ENCODE measurements at places on chromosomes 16 and 17. TPM values are rescaled to one million over a fixed set of nuclear protein-coding genes. Genes with fewer than 3 reads are reported as not detected.

GRCh38 chr16:29757950-29758466, 12.2 kb upstream of the C16orf54 start:
- H3K27ac ChIP-seq: no peak overlapping the region
- H3K4me3 ChIP-seq: no peak overlapping the region
- H3K36me3 ChIP-seq: no peaks in the 10 kb centered on the region
- H3K27me3 ChIP-seq: no peaks in the 10 kb centered on the region
- DNase-seq: no peak

- no peaks in the 10 kb centered on the region for H3K36me3 ChIP-seq
- H3K27me3 ChIP-seq: no peaks in the 10 kb centered on the region
- H3K27ac ChIP-seq: no peak overlapping the region
- peak overlapping the region; percentile 50 for H3K4me3 ChIP-seq
- DNase-seq: peak; percentile 31
These were observed 3.1 kb upstream of the GSE1 start for GRCh38 chr16:85610059-85610445.

- H3K27me3 ChIP-seq: no peaks in the 10 kb centered on the region
- no peak overlapping the region for H3K4me3 ChIP-seq
- DNase-seq: no peak
- H3K36me3 ChIP-seq: no peaks in the 10 kb centered on the region
These were observed 8.0 kb upstream of the LGALS9 start for GRCh38 chr17:27622986-27623385.

- H3K27me3 ChIP-seq: no peaks in the 10 kb centered on the region
- no peak for DNase-seq
- no peak overlapping the region for H3K27ac ChIP-seq
- no peaks in the 10 kb centered on the region for H3K4me1 ChIP-seq
- no peak overlapping the region for H3K4me3 ChIP-seq
- peaks cover 39% of the 10 kb centered on the region for H3K36me3 ChIP-seq
These were observed 8.2 kb downstream of the POLR2C start for GRCh38 chr16:57470711-57471110.

DNA sequence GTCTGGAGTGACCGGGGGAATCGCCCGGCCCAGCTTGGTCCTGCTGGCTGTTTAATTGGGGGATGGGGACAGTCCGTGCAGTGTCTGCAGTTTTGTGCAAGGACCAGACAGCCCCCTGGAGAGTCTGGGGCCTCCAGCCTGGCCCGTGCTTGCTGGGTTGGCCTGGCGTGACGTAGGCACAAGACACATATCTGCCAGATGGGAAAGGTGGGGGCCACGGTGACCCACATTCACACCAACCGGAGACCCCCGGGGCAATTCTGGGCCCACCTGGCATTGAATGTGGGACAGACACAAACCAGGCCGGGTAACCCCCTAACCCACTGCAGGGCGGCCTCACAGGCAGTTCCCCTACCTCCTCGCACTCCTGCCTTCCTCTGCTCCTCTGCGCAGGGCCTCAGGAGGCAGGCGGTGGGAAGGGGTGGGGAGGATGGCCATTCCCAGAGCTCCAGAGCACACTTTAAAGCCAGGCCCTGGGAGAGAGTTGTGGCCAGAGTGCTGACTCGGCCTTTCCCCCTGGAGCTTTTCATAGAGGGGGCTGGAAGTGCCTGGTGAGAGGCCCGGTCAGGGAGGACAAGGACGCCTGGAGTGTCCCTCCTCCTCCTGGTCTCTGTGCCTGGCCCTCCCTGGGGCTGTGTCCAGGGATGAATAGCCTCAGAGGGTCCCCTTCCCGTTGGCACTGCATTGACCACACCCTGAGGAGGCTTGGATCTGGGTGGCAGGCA, 1.5 kb downstream of the MRC2 start:
- peak overlapping the region; percentile 88 for H3K4me3 ChIP-seq
- no peaks in the 10 kb centered on the region for H3K36me3 ChIP-seq
- no peak for DNase-seq
- H3K27me3 ChIP-seq: no peaks in the 10 kb centered on the region
- H3K27ac ChIP-seq: no peak overlapping the region

- H3K4me3 ChIP-seq: no peak overlapping the region
- no peak for DNase-seq
- H3K27me3 ChIP-seq: no peaks in the 10 kb centered on the region
- H3K27ac ChIP-seq: no peak overlapping the region
These were observed 2.0 kb downstream of the CCDC102A start for GRCh38 chr16:57534337-57534880.

DNA sequence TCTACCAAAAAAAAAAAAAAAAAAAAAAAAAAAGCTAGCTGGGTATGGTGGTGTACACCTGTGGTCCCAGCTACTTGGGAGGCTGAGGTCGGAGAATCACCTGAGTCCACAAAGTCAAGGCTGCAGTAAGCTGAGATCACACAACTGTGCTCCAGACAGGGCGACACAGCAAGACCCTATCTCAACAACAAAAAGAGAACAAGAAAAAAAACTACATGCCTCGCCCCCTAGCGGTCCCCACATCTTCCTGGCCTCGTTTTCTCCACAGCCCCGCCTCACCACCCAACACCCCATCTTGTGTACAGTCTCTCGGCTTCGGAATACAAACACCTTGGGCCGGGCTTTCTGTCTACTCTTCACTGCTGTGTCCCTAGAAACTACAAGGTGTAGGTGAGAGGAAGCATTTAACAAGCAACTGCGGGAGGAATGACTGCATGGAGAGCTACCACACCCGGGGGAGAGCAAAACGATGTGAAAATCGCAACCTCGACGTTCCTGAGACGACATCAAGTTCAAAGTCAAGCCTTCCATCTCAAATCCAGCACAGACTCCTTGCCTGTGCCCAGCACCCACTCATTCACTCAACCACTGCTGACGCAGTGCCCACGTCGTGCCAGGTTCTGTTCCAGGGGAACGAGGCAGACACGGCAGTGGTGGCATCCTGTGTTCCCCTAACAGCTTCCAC, 9.0 kb downstream of the NTAN1 start:
- no peak overlapping the region for H3K27ac ChIP-seq
- H3K4me3 ChIP-seq: no peak overlapping the region
- H3K36me3 ChIP-seq: no peaks in the 10 kb centered on the region
- H3K27me3 ChIP-seq: no peaks in the 10 kb centered on the region
- no peak for DNase-seq
- H3K4me1 ChIP-seq: no peaks in the 10 kb centered on the region

DNA sequence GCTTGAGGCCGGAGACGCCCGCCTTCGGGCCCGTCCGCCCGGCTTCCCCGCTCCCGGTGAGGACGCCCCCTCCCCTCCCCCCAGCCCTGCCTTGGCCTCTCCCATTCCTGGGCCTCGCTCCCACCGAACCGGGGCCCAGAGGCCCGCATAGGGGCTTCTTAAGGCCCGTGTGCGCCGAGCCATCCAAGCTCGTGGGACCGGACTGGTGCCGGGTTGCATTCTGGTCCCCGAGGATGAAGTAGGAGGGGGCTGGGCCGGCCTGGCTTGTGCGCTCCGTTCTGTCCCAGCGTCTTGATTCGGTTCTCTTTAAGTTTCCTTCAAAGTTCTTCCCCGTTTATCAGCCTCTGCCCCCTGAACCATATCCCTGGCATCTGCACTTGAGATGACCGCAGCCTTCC, 488 bp downstream of the SENP3 start:
- H3K27ac ChIP-seq: peak overlapping the region; percentile 46
- peak overlapping the region; percentile 95 for H3K4me3 ChIP-seq
- DNase-seq: no peak
- peaks cover 14% of the 10 kb centered on the region for H3K36me3 ChIP-seq
- peaks cover 37% of the 10 kb centered on the region for H3K4me1 ChIP-seq

- H3K36me3 ChIP-seq: no peaks in the 10 kb centered on the region
- no peak within 1 kb of the TSS for H3K4me3 ChIP-seq
- H3K27me3 ChIP-seq: no peaks in the 10 kb centered on the region
- no peak within 1 kb of the TSS for H3K27ac ChIP-seq
- H3K4me1 ChIP-seq: no peaks in the 10 kb centered on the region
- DNase-seq: no peak
These were observed at the start of gene IGFALS for GRCh38 chr16:1793578-1794220. Gene IGFALS, minus strand, starts transcription at chr16:1793705. Its CDS starts 53 bp downstream, at chr16:1793652.

GRCh38 chr17:73641826-73642600, 2.2 kb downstream of the SDK2 start:
- no peak for DNase-seq
- no peaks in the 10 kb centered on the region for H3K4me1 ChIP-seq
- H3K4me3 ChIP-seq: no peak overlapping the region
- no peaks in the 10 kb centered on the region for H3K36me3 ChIP-seq

DNA sequence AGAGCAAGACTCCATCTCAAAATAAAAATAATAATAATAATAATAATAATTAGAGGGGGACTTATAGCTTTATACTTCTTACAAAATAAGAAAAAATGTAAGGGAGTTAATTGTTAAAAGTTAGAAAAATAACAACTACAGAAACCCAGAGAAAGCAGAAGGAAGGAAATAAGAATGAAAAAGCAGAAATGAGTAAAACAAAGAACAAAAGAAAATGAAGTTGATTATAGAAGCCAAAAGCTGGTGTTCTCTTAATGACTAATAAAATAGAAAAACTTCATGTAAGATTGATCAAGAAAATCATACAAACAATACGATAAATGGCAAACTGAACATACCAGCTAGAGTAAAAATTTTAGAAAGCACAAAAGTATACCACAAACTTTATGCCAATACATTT, 6.8 kb upstream of the NSMCE1 start:
- no peaks in the 10 kb centered on the region for H3K27me3 ChIP-seq
- H3K4me3 ChIP-seq: no peak overlapping the region
- H3K36me3 ChIP-seq: no peaks in the 10 kb centered on the region
- peaks cover 8% of the 10 kb centered on the region for H3K4me1 ChIP-seq

GRCh38 chr16:2054543-2055245, 6.9 kb downstream of the TSC2 start:
- DNase-seq: no peak
- H3K36me3 ChIP-seq: no peaks in the 10 kb centered on the region
- no peak overlapping the region for H3K4me3 ChIP-seq
- H3K4me1 ChIP-seq: no peaks in the 10 kb centered on the region

GRCh38 chr16:77214411-77215138, 15.4 kb downstream of the SYCE1L start:
- no peaks in the 10 kb centered on the region for H3K36me3 ChIP-seq
- H3K27me3 ChIP-seq: no peaks in the 10 kb centered on the region
- H3K4me1 ChIP-seq: peaks cover 23% of the 10 kb centered on the region

DNA sequence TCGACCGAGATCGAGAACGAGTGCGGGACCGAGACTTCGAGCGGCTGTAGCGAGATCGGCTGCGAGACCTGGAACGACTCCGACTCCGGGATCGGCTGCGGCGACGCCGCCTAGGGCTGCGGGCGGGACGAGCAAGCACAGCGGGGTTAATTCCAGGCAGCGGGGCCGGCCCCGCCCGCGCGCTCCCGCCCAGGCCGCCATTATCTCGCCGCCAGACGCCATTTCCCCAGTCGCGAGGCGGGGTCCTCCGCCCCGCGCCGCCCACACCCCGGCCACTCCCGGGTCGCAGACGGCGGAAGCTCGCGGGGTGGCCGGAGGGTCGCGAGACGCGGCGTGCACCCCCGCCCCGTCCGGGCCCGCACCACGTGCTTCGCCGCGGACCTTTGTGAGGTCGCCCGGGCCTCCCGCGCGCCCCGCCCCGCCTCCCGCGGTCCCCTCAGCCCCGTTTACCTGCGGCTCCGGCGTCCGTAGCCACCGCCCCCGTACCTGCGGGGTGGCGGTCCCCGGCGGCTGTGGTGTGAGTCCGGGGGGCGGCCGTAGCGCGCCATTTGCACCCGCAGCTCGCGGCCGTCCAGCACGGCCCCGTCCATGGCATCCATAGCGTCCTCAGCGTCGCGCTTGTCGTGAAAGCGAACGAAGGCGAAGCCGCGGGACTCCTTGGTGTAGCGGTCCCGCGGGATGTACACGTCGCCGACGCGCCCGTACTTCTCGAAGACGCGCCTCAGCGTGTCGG, 616 bp downstream of the SRSF2 start:
- no peaks in the 10 kb centered on the region for H3K27me3 ChIP-seq
- H3K4me3 ChIP-seq: peak overlapping the region; percentile 89
- H3K27ac ChIP-seq: peak overlapping the region; percentile 64
- DNase-seq: no peak
- H3K4me1 ChIP-seq: peaks cover 37% of the 10 kb centered on the region

- H3K27me3 ChIP-seq: peaks cover 70% of the 10 kb centered on the region
- H3K4me3 ChIP-seq: no peak overlapping the region
- H3K36me3 ChIP-seq: no peaks in the 10 kb centered on the region
- no peak for DNase-seq
- no peaks in the 10 kb centered on the region for H3K4me1 ChIP-seq
These were observed 11.2 kb upstream of the NGFR start for GRCh38 chr17:49483599-49484509.

KCNG4 gene
- not detected for total RNA-seq

RPL26 gene
- total RNA-seq: 1,369 TPM

C1QL1 gene
- total RNA-seq: 4.1 TPM
